ENCODE measurements at places on chromosomes 16 and 17.

DNA sequence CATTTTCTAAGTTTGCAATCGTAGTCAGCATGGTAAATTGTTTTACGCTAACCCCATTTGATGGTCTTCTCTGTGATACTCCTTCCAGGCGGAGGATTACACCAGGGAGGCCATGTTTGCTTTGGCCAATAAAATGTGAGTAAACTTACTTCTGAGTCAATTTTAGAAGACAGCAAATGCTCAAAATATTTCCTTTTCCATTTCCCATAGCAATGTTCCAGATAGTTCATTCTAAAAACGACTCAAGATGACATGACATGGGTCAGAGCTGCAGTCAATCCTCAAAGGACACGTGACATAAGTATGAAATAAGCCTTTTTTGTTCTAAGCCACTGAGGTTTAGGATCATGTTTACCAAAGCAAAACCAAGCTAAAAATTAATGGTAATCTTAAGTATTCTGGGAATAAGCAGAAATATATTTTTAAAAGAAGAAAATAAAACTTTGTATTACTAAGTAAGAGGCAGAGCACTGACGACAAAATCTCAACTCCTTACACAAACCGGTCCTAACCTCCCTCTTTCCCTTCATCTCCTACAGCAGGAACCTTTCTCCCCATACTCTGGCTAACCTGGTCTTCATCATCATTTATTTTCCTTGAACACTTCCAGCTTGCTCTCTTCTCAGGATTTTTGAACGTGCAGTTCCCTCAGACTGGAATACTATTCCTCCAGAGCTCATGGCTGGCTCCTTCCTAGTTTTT, 266.2 kb downstream of the CEP112 start:
- no peak for DNase-seq

DNA sequence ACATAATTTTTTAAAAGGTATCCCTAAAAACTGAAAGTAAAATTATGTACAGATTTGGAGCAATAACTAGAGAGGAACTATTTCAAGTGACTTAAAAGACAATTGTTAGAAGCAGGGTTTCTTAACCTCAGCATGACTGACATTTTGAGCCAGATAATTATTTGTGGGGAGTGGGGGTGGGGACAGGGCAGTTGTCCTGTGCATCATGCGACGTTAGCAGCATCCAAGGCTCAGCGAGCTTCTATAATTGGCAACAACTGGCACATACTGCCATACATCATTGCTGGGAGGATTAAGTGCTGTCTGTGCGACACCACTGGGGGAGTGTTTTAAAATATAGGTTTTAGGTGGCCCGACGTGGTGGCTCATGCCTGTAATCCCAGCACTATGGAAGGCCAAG, 27.1 kb downstream of the GABARAPL2 start:
- no peak for DNase-seq

- DNase-seq = no peak
These were observed 11.4 kb downstream of the UNK start for GRCh38 chr17:75795820-75796607.

- DNase-seq = no peak
These were observed 48.6 kb downstream of the PRKCA start for GRCh38 chr17:66351033-66351432.

- DNase-seq = no peak
These were observed 37.6 kb downstream of the SALL1 start for GRCh38 chr16:51113236-51114125.

GRCh38 chr17:31530391-31530985, 139.0 kb downstream of the RAB11FIP4 start:
- DNase-seq = no peak

DNA sequence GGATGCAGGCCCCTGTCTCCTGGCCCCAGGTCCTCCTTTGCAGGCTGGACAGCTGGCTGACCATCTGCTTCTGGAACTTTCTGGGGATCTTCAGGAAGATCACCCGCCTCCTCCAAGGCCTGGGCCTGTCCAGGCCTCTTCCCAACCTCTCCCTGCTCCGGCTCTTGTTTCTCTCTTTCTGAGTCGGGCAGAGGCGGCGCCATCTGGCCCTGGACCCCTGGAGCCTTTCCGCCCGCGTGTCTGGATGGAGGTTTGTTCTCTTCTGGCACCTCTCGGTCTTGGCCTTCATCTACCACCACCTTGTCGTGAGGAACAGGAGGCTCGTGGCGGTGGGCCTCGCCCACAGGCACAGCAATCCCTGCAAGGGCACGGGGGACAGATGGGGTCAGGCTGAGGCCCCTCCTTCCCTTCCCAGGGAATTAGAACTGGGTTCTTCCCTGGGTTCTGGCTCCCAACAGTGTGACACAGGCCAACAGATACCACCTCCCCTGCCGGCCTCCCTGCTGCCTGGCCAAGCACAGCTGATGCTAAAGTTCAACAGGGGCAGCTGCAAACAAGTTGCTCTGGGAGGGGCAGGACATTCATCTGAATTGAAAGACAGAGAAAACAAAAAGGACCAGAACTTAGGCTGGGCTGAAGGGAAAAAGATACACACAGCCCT, 13.3 kb downstream of the NDUFAF8 start:
- no peak for DNase-seq

DNA sequence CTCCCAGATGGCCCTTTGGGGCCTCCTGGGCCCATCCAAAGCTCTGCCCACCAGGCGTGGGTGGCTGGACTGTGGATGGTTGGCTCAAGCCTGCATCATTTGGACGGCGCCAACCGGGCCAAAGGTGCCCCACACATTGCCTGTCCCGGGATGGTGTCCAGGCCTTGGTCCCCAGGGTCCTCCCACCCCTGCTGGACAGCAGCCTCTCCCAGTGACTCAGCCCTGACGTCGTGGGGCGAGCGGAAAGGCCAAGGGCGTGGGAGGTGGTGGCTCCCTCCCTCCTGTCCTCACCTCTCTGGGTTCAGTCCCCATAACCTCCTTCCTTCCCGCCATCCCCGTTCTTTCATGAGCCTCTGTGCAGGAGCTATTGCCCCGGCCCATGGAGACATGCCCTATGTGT, 42.1 kb upstream of the DLX4 start:
- no peak for DNase-seq

DNA sequence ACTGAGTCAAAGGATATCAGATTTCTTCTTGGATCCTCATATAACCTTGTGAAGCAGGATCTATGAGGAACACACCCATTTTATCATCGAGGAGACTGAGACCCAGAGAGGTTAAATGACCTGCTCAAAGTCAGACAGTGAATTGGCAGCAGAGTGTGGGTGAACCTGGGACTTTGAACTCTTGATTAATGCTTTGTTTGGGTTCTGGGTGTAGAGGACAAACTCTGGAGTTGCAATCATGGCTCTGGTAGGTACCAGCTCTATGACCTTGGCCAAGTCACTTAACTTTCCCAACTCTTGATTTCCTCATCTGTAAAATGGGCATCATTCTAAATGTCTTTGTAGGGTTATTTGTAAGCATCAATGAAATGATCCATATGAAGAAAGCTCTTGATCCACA, 166.4 kb downstream of the HAPSTR1 start:
- DNase-seq = no peak

DNA sequence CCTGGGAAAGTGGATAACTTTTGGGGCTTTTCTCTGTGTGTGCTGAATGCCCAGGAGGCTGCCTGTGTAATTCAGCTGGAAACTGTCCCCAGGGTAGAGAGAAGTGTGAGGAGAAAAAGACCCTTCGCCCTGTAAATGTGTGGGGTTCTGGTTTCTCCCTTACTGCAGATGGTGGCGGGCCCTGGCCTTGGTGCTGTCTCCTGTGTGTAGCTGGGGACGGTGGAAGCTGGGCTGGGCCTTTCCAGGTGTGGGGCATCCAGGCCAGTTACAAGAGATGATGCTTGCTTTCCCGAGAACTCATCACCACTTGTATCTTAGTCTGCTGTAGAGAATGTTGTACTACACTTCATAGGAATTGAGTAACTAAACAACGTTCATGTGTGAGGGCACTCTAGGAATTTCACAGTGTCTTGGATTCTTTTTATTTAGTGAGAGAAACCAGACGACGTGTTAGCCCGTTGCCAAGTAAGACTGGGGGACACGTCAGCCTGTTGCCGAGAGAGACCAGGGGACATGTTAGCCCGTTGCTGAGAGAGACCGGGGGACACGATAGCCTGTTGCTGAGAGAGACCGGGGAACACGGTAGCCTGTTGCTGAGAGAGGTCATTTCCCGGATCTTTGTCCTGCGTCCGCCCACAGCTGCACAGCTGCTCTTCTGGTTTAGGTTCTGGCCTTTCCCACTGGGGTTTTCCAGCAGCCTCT, 43.1 kb downstream of the TBCD start:
- no peak for DNase-seq

GRCh38 chr17:19299214-19299747, 62.1 kb downstream of the EPN2 start:
- DNase-seq = no peak

DNA sequence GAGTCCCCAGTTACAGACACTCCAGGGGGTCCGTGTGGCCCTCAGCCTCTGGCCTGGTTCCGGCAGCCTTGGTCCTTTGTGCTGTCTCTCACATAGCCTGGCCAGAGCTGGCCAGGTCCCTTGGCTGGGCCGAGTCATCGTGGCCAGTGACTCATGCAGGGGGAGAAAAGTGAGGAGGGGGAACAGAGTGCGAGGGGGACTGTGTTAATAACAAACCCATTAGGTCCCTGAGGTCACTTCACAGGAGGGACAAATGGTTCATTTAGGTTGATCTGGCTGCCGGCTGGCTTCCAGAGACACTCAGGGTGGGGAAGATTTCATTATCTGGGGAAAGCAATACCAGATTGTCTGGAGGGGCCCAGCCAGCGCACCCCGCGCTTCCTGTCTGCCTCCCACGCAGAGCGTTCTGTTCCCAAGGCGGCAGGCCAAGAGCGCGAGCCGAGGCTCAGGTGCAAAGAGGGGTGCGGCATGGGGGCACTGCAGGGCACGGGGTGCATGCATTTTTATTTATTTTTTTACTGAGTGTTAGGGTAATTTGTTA, 223.1 kb downstream of the SEC14L1 start:
- DNase-seq = no peak

- DNase-seq = no peak
These were observed 488.1 kb downstream of the XYLT1 start for GRCh38 chr16:16982614-16983013.

- no peak for DNase-seq
These were observed 36.6 kb downstream of the UBE2G1 start for GRCh38 chr17:4329838-4330237.

- no peak for DNase-seq
These were observed 42.8 kb downstream of the CDK5R1 start for GRCh38 chr17:32529604-32530003.

DNA sequence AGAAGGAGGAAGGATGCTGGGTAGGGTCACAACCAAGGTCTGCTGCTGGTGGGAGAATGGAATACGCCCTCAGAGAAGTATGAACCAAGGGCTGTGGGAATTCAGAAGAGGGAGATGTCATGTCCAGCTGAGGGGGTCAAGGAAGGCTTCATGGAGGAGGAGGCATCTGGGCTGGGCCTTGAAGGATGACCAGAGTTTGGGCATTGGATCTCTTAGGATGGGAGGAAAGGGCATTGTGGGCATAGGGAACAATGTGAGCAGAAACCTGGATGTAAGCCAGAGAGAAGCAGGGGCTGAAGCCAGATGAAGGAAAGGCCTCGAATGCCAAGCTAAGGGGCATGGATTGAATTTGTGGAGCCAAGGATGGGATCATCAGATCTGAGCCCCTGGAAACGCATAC, 49.2 kb upstream of the MAP3K14 start:
- DNase-seq = no peak

DNA sequence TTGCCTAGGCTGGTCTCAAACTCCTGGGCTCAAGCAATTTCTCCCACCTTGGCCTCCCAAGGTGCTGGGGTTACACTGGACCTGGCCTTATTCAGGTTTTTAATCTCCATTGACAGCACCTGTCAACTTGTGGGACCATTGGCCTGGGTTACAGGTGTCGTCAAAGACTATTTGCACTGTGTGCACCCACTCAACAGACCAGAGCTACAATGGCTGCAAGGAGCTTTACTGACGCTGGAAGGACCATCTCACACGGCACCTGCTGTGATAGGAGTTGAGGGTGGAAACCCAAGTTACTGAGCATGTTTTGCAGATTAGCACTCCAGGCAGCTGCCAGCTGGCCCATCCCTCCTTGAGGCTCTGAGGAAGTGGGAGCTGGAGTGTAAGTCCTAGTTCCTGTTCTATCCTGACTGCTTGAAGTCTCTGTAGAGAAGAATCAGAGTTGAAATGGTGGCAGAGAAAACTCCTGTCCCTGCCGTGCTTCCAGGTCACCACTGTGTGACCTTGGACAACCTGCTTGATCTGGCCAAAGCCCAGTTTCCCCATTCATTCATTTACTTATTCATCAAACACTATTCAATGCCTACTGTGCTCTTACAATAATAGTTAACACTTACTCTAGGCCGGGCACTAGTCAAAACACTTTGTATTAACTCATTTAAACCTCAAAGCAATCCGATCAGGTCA, 42.4 kb upstream of the LONP2 start:
- no peak for DNase-seq

GRCh38 chr17:10357768-10358167, 15.0 kb downstream of the MYH13 start:
- no peak for DNase-seq

GRCh38 chr16:78664811-78665772, 565.6 kb downstream of the WWOX start:
- no peak for DNase-seq

DNA sequence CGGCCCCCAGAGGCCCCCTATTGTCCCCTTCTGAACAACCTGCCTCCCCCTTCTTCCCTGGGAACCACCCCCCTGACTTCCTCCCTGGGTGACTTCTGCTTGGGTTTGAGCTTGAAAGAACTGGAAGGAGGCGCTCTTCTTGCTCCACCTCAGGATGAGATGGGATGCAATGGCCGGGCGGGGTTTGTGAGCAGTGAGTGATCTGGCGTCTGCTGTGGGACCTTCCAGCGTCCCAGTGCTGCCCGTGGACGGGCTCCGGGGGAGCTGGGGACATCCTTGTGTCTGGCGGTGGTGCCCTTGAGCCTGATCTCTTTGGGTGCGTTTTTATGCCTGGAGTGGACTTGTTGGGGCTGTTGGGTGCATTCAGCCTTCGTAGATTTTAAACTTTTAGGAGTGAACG, 11.6 kb downstream of the MGRN1 start:
- DNase-seq = no peak

DNA sequence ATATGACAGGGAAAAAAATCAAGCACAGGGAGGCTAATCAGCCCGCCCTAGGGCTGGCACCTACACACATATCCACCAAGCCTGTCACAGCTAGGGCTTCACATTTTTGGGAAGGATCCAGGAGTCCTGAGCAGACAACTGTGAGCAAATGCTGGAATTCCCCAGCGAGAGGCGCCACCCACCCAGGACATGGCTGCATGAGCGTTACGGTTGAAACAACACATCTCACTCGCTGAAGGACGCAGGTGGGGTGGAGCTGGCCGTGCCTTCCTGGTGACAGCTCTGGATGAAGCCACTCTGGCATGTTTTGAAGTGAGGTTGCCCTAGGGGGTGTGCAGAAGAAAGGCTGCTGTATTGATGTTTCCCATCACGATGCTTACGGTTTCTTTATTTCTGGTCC, 315.1 kb upstream of the EEF2KMT start:
- no peak for DNase-seq

- DNase-seq = no peak
These were observed 125.2 kb downstream of the C16orf78 start for GRCh38 chr16:49498666-49499413.

DNA sequence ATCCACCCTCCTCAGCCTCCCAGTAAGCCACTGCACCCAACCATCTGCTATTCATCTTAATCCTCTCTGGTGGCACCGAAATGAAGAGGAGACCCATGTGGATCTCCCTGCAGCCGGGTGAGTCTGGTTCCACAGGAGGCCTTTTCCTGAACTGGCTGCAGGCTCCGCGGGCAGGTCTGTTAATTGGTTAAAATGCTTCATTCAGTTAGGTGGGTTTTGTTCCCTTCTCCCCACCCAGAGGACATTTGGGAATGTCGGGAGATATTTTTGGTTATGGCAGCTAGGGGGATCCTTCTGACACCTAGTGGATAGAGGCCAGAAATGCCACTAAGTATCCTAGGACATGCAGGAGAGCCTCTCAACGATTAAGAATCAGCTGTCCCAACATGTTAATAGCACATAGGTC, 16.7 kb downstream of the C16orf54 start:
- DNase-seq = no peak

Measured in activated naive CD4-positive, alpha-beta T cell (primary cell).